HFFc6 (cell line): ENCODE measurements at places on chromosomes 3 and 15.

GRCh38 chr3:184545769-184546168 lies 15.8 kb upstream of the EPHB3 start:
- DNase-seq, result no peak

- DNase-seq, result no peak
These were observed 42.7 kb upstream of the GOLIM4 start for GRCh38 chr3:168138421-168138820.

DNA sequence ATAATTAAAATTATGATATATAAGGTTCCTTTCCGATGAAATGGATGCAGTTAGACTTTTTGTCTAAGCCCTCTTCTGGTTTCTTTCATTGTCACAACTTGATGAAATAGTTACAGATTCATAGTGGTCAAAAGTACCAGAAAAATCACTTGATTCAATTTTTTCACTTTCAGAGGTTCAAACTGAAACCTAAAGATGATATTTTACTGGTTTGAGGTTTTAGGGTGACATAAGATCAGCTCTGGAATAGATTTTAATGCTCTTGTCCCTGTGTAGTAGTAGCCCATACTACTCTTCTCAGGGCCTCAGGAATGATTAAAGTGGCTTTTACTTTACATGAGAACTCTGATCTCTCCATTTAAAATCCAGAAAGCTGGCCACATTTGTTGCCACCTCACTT lies 479.1 kb upstream of the ZNF717 start:
- DNase-seq, result no peak

DNA sequence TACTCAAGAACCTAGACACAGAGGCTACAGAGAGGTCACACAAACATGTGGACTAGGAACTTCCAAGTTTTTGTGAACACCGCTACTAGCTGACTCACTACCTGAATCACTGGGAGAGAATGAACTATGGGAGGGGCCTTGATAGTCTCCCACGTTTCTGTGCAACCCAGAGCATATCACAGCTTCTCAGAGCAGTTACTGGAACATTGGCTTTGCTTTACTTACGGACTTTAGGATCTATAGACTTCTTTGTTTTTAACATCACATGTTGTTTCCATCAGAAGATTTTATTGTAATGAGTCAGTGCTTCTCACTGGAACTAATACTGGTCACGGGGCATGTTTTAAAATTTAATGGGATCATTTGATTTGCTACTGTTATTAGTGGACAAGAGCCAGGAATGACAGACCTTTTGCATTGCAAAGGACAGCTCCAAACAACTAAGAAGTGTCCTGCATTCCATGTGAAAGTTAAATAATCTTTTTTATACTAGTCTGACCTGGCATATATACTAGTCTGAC lies 35.6 kb downstream of the RTP4 start:
- DNase-seq, result peak; percentile 96

- no peak for DNase-seq
These were observed 116.7 kb upstream of the CGNL1 start for GRCh38 chr15:57259568-57260040.
